ENCODE measurements at places on chromosomes 6 and 20. TPM values are rescaled to one million over a fixed set of nuclear protein-coding genes. Genes with fewer than 3 reads are reported as not detected.

DNA sequence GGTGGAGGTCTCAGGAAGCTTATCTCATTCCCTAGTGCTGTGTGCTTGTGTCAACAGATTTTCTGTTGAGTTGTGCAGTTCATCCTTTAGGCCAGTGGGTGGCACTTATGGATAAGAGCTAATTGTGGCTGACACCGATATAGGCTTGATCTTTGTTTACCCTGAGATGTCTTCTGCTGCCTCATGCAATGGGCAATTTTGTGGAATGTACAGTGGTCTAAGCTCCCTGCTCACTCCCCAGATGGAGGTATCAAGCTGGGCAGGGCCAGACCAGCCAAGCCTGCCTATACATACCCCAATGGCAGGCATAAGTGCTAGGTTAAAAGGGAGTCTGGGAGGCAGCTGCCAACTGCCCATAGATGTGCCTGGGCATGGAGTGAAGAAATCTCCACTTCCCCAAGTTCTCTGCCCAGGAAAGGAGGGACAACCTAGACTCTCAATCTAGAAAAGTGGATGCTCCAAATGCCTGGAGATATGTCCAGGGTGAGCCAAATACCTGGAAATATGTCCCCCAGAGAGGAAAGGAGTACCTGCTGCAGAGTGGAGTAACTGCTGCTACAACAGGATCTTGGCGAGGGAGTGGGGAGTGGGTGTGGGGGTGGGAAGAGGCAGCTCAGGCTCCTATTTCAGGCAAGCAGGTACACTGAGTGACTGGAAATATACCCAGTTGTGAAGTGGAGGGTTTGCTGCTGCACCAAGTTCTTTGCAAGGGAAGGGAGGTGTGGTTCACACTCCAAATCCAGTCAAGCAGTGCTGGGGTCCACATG, 53.2 kb upstream of the ARG1 start:
- DNase-seq = peak; percentile 48

- no peak for DNase-seq
These were observed 203.6 kb upstream of the TBX18 start for GRCh38 chr6:84967965-84968364.

GRCh38 chr20:4413314-4414049, 308.2 kb upstream of the PRND start:
- DNase-seq = no peak

DNA sequence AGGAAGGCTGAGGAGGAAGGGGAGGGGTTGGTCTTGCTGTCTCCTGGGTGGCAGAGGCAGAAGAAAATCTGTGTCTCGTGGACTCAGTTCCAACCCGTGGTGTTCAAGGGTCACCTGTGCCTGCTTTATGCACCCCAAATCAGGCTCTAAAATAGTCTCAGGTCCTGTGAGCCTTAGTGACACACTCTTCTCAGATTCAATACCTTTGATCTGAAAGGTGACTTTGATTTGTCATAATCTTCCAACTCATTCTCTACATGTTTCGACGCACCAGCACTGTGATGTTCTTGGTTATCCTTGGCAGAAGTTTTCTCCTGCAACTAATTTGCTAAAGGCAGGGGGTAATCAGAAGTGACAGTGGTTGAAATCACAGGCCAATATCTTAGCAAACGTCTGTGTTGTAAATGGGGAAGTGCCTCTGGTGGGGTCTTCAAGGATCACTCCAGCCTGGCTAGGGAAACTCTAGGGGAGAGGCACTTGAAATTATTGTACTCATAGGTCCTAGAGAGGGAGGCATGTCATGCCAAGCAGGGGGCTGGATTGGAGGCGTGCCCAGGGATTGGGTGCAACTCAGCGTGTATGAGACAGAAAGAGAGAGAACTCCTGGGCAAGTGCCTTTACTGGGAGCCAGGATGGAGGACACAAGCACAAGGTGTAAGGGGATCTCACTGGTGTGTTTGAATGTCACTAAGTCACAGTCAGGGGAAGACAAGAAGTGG, 19.0 kb upstream of the PRND start:
- no peak for DNase-seq

The C20orf144 gene
- total RNA-seq = 0.25 TPM

The GSTA3 gene
- total RNA-seq = not detected
